ENCODE measurements at places on chromosomes 5 and 9.

DNA sequence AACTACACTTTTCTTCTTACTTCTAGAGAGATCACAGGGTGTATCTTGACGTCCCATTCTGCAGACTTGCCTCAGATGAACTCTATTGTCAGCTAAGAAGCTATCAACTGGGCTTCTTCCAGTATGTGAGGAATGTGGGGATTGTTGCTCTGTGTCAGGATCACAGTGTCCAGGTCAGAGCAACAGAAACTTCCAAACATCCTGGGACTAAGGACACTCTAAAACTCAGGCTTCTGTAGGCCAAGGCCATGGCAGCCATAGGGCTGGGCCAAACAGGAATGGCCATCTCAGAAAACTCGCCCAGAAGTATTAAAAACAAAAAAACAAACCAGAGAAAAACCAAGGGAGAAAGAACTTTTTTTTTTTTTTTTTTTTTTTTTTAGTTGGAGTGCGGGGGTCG lies 210.0 kb upstream of the CLINT1 start:
- no peaks in the 10 kb centered on the region for H3K4me1 ChIP-seq
- no peak overlapping the region for H3K27ac ChIP-seq
- H3K27me3 ChIP-seq: no peaks in the 10 kb centered on the region
- H3K4me3 ChIP-seq: no peak overlapping the region

DNA sequence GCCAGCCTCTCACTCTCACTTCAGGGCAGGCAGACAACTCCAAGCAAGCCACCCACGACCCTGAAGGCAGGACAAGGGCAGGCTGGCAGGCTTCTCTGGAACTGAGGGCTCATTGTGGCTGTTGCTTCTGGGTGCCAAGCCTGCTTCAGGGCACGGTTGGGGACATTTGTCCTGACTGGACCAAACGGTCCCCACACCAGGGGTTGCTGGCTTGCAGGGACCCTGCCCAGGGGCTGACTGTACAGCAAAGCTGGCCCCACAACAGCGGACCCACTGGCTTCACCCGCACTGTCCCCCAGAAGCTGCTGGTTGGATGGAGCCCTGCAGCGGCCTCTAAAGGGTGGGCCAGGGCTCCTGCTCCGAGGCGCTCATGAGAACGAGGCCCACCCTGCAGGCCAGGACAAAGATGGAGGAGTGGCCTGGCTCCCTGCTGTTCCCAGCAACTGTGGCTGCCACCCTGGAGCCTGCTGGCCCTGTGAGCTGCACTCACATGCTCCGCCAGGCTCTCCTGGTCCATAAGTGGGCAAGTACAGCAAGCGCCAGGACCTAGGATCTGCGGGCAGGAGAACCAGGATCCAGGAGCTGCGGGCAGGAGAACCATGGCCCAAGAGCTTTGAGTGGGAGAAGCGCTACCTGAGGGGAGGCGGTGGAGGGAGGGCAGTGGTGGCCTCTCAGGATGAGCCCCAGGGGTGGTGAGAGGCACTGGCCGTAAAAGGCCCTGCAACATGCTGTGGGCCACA lies 34.4 kb upstream of the NSMF start:
- no peak overlapping the region for H3K27ac ChIP-seq
- no peak overlapping the region for H3K4me3 ChIP-seq

GRCh38 chr9:969310-970150 lies 6.9 kb upstream of the DMRT3 start:
- no peak for DNase-seq
- peaks cover 36% of the 10 kb centered on the region for H3K4me1 ChIP-seq
- H3K36me3 ChIP-seq: no peaks in the 10 kb centered on the region
- H3K4me3 ChIP-seq: no peak overlapping the region
- no peak overlapping the region for H3K27ac ChIP-seq
- H3K27me3 ChIP-seq: peaks cover 70% of the 10 kb centered on the region

- H3K27me3 ChIP-seq: no peaks in the 10 kb centered on the region
- H3K4me1 ChIP-seq: no peaks in the 10 kb centered on the region
- no peaks in the 10 kb centered on the region for H3K36me3 ChIP-seq
- DNase-seq: no peak
- H3K27ac ChIP-seq: no peak overlapping the region
Observed at GRCh38 chr9:122777935-122778627, 10.7 kb upstream of the OR5C1 start.

- H3K4me3 ChIP-seq: no peak overlapping the region
- H3K27me3 ChIP-seq: peaks cover 8% of the 10 kb centered on the region
- peaks cover 16% of the 10 kb centered on the region for H3K4me1 ChIP-seq
- no peaks in the 10 kb centered on the region for H3K36me3 ChIP-seq
- no peak overlapping the region for H3K27ac ChIP-seq
Observed at GRCh38 chr5:172637110-172637580, 3.9 kb upstream of the NEURL1B start.

- no peaks in the 10 kb centered on the region for H3K4me1 ChIP-seq
- no peaks in the 10 kb centered on the region for H3K27me3 ChIP-seq
- no peak overlapping the region for H3K27ac ChIP-seq
- H3K4me3 ChIP-seq: no peak overlapping the region
- DNase-seq: no peak
Observed at GRCh38 chr9:2093920-2094597, 78.9 kb downstream of the SMARCA2 start.

DNA sequence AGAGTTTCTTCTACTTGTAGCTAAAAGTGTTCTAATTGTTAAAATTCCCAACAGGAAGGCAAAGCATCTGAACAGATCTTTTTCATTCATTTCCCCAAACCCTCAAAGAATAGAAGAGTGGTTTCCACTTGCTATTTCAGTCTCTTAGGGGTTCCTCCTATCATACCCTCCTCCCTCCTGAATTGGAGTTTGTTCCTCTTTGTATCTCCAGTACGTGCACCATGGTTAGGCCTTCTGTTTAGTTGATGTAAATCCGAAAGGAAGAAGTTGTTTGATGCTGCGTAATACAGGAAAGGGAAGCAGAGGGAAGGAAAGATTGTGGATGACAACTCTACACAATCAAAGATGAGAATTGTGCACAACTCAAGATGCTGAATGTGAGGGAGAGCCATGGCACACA lies 303.6 kb downstream of the PIK3R1 start:
- peak; percentile 5 for DNase-seq
- H3K4me1 ChIP-seq: no peaks in the 10 kb centered on the region
- no peaks in the 10 kb centered on the region for H3K36me3 ChIP-seq
- H3K27ac ChIP-seq: no peak overlapping the region
- H3K27me3 ChIP-seq: no peaks in the 10 kb centered on the region
- H3K4me3 ChIP-seq: no peak overlapping the region

DNA sequence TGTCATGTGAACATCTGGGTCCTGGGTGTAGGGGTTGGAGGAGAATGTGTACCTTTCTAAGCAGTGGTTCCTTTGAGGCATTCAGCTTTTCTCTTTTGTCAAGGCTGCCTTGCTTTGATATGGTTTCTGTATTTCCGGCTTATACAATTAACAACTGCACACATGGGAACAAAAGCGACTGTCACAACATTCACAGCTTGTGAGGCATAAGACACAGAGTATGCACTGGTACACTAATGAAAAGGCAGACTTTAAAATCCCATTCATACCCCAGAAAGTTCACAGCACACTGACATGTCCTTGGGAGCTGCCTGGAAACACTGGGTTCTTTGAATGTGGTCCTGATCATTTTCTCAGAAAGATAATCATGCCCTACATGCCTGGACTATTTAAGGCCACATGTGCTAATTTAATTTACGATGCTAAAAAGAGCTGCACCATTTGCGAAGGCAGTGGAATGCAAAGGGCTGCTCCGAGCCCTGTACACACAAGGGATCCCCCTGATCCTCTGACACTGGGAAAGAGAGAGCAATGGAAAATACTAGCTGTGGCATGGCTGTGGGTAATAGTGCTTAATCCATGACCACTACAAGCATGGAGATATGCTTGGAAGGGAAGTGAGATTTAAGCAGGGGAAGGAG lies 131.8 kb downstream of the EFNA5 start:
- H3K36me3 ChIP-seq: no peaks in the 10 kb centered on the region
- DNase-seq: no peak
- no peak overlapping the region for H3K4me3 ChIP-seq
- no peaks in the 10 kb centered on the region for H3K4me1 ChIP-seq
- no peak overlapping the region for H3K27ac ChIP-seq

DNA sequence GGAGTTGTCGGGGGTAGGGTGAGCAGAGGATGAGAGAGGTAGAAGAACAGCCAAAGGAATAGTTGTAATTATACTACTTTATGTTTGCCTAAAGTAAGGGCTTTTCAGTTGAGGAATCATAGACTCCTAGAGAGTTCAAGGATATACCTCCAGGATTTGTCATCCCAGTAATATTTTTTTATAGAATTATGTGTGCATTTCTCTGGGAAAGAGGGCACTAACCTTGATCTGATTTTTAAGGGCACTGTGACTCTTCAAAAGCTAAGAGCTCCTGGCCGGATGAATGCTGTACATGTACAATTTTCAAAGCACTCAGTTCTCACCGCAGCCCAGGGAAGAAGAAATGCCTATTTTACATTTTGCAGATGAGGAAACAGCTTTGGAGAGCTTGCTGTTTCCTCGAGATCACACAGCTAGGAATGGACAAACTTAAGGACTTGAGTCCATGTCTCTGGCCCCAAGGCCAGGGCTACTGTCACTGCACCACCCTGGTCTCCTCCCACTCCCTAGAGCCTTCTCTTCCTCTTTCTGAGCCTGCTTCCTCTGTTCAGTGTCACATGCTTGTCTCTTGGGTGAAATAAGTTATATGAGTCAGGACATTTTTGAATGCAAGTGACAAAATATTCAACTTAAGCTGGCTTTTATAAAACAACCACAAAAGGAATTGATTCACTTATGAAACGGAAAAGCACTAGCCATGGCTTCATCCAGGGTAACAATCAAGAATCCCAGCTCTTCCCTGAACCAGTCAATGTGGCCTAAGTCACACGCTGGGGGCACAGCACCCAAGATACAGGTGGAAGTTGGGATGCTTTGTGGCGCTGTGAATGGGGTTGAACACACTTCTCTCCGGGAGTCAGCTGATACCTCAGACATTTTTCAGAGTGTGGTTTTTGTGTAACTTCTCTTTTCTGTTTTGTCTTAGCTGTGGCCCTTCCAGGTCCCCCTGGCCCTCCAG lies 45.7 kb upstream of the TGFBR1 start:
- peaks cover 61% of the 10 kb centered on the region for H3K4me1 ChIP-seq
- peak overlapping the region; percentile 17 for H3K4me3 ChIP-seq
- no peaks in the 10 kb centered on the region for H3K36me3 ChIP-seq
- no peak for DNase-seq
- no peak overlapping the region for H3K27ac ChIP-seq

DNA sequence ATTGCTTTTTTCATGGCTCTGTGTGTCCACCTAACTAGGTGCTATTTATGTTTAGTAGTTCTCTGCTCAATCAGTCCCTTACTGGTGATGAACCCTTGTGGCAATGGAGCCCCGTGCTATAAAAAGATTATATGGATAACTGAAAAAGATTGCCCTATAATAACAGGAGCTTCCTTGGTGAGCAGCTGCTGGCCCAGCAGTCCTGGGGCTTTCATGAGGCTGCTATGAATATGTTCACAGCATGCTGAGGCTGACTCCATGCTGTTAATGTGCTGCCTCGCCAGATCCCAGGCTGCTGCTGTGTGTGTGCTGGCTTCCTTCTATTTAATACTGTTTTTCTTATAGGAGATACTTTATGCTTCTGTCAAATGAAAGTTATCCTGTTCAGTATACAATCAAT lies 357.5 kb downstream of the TAF11L14 start:
- no peaks in the 10 kb centered on the region for H3K4me1 ChIP-seq
- no peaks in the 10 kb centered on the region for H3K27me3 ChIP-seq
- H3K27ac ChIP-seq: no peak overlapping the region
- no peak for DNase-seq
- no peaks in the 10 kb centered on the region for H3K36me3 ChIP-seq

DNA sequence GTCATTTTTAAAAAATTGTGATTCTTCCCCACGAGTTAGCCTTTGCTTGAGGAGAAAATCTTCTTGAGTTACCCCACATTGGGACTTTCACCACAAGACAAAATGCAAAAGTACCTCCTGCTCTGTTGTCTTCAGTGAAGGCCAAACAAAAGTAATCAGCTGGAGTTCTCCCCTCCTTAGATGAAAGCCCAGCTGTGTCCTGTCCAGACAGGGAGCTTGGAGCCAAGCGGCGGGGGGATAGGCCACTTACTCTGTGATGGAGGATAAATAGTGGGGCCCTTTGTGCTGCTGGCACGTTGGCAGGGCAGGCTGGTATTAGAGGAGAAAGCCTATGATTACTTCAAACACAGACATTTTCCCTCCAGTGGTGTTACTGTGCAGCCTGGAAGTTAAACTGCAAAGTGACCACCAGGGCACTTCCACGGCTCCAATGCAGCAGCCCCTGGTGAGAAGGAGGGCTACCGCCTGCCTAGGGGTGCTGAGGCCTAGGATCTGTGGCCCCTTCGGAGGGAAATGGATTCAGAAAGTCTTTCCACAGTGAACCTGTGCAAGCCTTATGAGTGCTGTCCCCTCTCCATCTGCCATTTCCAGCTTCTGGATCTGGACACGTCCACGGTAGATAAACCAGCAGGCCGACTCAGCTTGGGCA lies 155.0 kb downstream of the TMEM167A start:
- no peak for DNase-seq
- H3K27ac ChIP-seq: no peak overlapping the region
- H3K27me3 ChIP-seq: no peaks in the 10 kb centered on the region
- H3K36me3 ChIP-seq: no peaks in the 10 kb centered on the region
- H3K4me3 ChIP-seq: no peak overlapping the region
- H3K4me1 ChIP-seq: no peaks in the 10 kb centered on the region

DNA sequence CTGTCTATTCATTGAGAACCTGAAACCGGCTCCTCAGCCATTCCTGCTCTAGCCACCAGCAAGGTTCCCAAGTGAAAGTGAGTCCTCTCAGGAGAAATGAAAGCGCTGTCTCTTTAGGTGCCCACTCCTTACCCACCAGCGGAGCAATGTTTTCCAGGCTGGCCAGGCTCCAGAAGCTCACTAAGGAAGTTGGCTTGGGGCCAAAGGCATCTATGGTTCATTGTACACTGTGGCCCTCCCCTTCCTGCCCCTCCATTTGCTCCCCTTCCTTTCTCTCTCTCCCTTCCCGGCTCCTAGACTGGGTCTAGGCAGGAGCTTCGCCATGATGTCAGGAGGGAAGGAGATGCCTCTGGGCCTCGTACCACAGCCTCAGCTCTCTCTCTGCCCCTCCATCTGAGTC lies 1.1 kb upstream of the GABRP start:
- DNase-seq: no peak
- H3K36me3 ChIP-seq: no peaks in the 10 kb centered on the region
- H3K27me3 ChIP-seq: peaks cover 6% of the 10 kb centered on the region
- no peak overlapping the region for H3K27ac ChIP-seq

DNA sequence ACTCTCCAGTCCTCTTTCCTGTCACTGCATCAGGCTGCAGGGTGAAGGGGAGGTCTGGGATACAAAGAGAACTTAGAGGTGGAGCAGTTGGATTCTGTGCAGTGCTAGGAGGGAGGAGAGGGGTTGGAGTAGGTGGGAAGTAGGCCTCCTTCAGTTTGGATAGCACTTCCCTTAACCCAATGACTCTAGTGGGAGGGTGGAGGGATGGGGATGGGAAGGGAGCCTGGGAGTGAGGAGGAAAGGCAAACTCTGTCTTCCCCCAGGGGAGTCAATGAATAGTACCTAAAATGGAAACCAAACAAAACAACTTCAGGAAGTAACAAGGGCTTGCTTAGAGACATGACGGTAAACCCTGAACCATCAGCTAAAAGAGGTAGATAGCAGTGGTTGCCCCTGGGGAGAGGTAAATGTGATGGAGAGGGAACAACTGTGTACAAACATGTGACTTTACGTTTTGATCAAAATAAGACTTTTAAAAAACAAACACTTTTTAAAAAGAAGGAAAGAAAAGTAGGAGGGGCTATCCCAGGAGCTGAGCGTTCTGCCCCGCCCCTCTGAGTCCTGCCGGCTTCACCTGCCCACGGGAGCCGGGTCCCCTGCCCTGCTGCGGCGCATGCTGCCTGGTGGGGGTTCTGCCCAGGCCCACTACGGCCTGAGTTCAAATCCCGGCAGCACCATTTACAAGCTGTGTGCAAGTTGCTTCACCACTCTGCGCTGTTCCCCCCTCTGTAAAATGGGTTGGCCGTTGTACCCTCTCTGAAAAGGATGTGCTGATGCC lies 30.9 kb downstream of the GSN start:
- peak overlapping the region; percentile 20 for H3K4me3 ChIP-seq
- no peak for DNase-seq
- H3K36me3 ChIP-seq: no peaks in the 10 kb centered on the region
- peaks cover 9% of the 10 kb centered on the region for H3K4me1 ChIP-seq
- H3K27me3 ChIP-seq: peaks cover 13% of the 10 kb centered on the region

All from CD4-positive, alpha-beta T cell (primary cell).